ENCODE measurements at places on chromosomes 6 and 20. TPM values are rescaled to one million over a fixed set of nuclear protein-coding genes. Genes with fewer than 3 reads are reported as not detected.

CST9 gene
- total RNA-seq: not detected

LPA gene
- total RNA-seq: not detected

CST7 gene
- not detected for total RNA-seq

ABHD12 gene
- total RNA-seq: 25.9 TPM

RIPPLY2 gene
- total RNA-seq: not detected

GSTA3 gene
- total RNA-seq: not detected

TBXT gene
- total RNA-seq: not detected

TSBP1 gene
- total RNA-seq: not detected

BPIFB2 gene
- not detected for total RNA-seq

TRDN gene
- not detected for total RNA-seq

C20orf96 gene
- 3.0 TPM for total RNA-seq

KCNB1 gene
- under 0.01 TPM for total RNA-seq

RIMS4 gene
- total RNA-seq: not detected

ZNF334 gene
- total RNA-seq: 1.3 TPM

OR2J2 gene
- not detected for total RNA-seq

SNAI1 gene
- total RNA-seq: 0.86 TPM
